ENCODE measurements at places on chromosomes 6 and 20.
A peak's percentile ranks its signal among the peaks of the same experiment; 100 is the strongest.

DNA sequence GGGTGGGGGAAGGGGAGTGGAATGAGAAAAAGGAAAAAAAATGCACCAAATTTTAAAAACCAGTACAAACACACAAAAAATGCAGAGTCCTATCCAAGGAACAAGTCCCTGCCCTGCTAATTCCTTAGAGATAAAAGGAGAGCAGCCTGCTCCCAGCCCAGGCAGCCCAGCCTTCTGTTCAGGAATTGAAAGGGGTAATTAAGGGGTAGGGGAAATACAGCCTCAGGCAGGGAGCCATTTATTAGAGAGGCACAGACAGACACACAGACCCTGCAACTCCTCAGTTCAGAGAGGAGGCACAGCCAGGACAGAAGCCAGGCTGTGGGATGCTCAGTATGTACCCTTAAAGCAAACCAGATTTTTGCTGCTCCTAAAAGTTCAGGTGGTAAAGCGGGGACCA is 137.2 kb downstream of the EYA2 start:
- no peak for DNase-seq

GRCh38 chr6:84767526-84768201 is 3.3 kb upstream of the TBX18 start:
- no peak for DNase-seq

DNA sequence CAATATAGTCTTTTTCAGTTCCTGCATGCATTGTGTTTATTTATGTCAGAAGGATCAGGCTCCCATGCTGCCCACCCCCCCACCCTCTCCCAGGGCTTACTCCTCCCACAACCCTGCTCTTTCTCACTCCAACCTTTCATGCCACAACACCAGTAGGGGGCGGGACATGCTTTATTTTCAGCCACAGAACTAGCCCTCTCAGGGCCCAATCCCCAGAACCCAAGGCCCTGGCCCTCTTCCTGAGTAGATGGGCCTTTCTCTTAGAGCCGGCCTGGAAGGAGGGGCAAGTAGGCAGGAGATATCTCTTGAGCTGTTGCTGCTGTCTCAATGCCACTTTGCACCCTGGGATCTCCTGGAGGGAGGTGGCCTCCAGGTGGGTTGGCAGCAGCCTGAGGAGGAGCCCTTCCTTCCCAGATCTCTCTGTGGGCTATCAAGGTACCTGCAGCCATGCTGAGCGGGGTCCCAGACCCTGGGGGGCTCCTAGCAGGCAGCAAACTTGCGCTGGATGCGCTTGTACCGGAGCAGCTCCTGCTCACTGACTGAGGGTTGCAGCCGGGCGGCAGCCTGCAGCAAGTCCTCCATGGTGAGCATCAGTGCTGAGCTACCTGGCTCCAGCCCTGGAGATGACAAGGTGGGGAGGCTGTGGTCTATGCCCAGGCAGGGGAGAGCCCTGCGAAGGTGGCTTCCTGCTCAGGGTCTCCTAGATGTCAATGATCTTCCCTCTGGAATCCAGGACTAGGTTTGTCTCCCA is 3.5 kb downstream of the GNMT start:
- DNase-seq, result peak; percentile 42

DNA sequence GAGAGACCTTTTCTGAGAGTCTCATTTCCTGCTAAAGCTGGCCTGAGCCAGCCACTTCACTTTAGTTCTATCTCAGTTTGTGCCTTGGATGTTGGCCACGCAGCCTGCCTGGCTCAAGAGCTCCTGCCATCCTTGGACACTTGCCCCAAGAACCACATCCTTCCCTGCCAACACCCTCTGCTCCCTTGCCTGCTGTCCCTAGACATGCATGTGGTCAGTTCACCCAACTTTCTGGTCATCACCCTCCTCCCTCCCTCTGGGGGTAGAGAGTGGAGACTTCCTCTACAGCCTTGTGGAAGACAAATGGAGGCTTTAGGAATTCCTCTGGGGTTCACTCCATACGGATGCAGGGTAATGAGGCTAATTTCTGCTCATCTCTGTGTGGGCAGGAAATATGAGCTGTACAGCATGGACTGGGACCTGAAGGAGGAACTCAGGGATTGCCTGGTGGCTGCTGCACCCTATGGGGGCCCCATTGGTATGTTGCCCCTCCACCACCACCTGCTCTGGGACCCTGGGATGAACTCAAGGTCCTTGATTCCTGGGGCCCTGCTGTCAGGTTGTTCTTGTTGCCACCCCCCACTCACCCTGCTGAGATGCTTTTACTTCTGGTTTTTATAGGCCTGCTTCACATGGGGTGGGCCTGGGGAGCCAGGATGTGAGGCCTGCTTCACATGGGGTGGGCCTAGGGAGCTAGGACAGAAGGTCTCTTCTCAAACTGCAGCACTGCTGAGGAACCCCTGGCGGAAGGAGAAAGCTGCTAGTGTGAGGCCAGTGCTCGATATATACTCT is 13.8 kb upstream of the PTPRA start:
- no peak for DNase-seq

- DNase-seq, result no peak
These were observed 2.7 kb upstream of the MYT1 start for GRCh38 chr20:64161356-64162238.

DNA sequence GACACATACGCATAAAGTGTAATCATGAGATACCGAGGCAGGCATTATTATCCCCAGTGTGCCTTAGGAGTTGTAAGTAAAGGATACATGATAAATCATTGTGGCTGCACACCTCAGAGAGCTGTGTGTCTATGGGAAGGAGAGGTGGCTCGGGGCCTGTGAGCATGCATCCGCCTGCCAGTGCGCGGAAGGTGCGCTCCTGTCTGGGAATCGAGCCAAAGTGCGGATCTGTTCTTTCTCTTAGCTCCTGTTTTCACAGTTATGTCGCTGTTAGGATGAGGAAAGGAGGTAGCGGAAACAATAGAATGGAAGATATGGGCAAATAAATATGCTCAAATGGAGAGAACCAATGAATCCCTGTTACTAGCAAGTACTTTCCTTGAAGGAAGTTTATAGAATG is 98.0 kb downstream of the ANKRD6 start:
- no peak for DNase-seq

DNA sequence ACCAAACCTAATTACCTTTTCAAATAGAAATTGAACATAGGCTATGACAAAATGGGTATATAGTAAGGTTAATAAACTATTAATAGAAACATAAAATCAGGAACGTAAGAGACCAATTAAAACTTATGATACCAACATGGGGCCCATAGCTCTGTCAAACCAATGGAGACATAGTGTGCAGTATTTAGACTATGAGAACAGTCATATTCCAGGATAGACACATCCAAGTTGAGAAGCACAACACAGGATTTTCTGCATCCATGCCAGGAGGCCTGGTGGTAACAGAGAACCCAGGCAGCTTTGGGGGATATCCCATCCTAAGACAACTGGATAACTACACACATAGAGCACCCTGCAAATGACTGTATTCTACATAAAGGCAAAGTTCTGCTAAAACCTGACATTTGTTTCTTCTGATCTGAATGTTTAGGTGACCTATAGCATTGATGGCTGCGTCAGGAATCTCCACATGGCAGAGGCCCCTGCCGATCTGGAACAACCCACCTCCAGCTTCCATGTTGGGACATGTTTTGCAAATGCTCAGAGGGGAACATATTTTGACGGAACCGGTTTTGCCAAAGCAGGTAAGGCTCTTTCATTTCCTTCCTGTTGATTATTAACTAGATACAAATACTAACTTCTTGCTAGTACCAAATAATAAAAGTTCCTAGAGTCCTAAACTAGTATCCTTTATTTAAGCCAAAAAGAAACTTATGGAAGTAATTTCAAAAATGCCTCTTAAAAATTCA is 202.7 kb downstream of the ARHGAP18 start:
- DNase-seq, result no peak

DNA sequence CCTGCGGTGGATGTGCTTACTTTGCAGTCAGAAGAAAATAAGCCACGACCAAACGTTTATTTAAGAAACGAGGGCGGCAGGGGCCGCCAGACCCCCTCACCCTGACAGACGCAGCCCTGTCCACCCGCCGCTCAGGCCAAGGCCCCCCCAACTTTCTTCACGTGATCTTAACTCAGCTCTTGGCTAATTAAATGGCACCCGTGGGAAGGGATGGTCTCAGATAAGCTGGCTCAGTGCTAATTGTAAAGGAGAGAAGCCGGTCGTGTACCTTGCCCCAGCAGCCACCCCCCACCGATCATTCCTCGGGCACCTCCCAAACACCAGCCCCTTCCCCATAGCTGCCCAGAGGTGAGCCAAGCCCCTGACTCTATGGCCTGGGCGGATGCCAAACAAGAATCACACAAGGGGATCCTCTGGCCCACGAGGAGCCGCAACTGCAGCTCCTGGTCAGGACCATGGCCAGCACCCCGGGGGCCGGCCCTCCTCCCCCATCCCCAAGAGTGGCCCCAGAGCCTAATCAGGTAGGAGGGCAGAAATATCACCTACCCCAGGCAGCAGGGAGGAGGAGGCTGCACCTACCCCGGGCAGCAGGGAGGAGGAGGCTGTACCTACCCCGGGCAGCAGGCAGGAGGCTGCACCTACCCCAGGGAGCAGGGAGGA is 11.2 kb downstream of the KCNQ2 start:
- no peak for DNase-seq
